B cell (primary cell): ENCODE measurements at places on chromosomes 2 and 18. TPM values are rescaled to one million over a fixed set of nuclear protein-coding genes. Genes with fewer than 3 reads are reported as not detected.

DNA sequence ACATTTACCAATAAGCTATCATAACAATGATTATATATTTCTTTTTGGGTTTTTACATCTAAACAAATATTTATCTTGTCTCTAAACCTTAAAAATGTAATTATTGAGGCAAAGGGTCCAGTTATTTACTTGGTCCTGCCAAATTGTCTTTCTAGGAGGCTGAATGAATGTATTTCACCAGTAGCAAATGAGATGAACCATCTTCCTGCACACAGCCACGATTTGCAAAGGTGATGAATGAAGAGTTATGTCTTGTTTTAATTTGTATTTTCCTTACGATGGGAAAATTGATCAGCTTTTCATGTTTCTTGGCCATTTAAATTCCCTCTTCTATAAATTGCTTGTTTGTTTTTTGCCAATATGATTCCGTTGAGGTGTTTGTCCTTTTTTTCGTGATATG lies 1.4 kb downstream of the SP100 start:
- H3K27me3 ChIP-seq = no peaks in the 10 kb centered on the region
- no peak for DNase-seq
- H3K27ac ChIP-seq = peak overlapping the region; percentile 86
- H3K4me1 ChIP-seq = peaks cover 71% of the 10 kb centered on the region
- H3K36me3 ChIP-seq = peaks cover 26% of the 10 kb centered on the region

DNA sequence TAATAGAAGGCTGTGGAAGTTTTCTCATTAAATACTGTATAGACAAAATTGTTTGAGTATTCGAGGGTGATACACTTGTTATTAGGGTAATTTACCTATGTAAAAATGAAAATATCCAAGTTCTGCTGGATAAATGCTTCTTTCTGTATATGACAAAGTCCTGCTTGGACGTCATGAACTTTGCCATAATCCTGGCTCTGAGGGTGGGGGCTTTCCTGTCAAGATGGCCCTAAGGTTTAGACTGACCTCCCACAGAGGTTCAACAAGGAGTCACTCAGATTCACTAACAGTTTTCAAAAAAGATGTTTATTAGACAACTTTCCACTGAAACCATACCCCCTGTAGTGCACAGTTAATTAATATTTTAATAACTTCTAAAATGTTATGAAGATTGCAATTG lies 52.5 kb upstream of the NABP1 start:
- H3K27ac ChIP-seq = no peak overlapping the region
- peaks cover 12% of the 10 kb centered on the region for H3K4me1 ChIP-seq
- no peak for DNase-seq

Gene PLEKHH2
- total RNA-seq = 0.17 and 0.58 TPM in 2 replicates

DNA sequence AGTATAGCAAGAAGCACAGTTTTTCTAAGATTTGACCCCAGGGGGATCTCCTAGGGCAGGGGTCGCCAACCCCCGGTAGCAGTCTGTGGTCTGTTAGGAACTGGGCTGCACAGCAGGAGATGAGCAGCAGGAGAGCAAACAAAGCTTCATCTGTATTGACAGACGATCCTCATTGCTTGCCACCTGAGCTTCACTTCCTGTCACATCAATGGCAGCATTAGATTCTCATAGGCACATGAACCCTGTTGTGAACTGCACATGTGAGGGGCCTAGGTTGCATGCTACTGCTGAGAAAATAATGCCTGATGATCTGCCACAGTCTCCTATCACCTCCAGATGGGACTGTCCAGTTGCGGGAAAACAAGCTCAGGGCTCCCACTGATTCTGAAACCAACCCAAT lies 136.2 kb downstream of the RGPD3 start:
- no peaks in the 10 kb centered on the region for H3K27me3 ChIP-seq
- no peaks in the 10 kb centered on the region for H3K4me1 ChIP-seq
- H3K4me3 ChIP-seq = no peak overlapping the region
- no peak for DNase-seq
- no peak overlapping the region for H3K27ac ChIP-seq
- no peaks in the 10 kb centered on the region for H3K36me3 ChIP-seq

Gene STARD6
- total RNA-seq = not detected in 2 replicates

Gene TMEM37
- total RNA-seq = not detected in 2 replicates

DNA sequence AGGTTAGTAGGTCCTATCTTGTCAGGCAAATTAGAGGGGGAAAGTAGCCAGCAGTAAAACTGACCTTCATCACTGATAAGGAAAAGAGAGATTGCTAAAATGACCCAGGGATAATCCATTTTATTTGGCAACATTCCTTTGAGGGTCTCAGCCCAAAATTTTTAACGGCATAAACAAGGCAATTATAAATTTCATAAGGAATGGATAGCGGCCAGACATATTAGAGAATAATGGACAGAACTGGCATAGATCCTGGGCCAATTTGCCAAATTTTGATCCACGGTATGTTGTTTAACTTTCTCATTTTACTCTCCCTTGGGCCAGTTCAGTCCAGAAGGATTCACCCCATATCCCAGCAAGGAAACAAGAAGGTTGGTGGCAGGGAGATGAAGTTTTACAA lies 170.4 kb upstream of the BCL2L11 start:
- DNase-seq = no peak
- H3K4me3 ChIP-seq = no peak overlapping the region
- H3K27ac ChIP-seq = no peak overlapping the region
- H3K4me1 ChIP-seq = no peaks in the 10 kb centered on the region
- H3K36me3 ChIP-seq = no peaks in the 10 kb centered on the region

- no peak overlapping the region for H3K27ac ChIP-seq
- H3K4me3 ChIP-seq = no peak overlapping the region
- H3K36me3 ChIP-seq = no peaks in the 10 kb centered on the region
- peaks cover 2% of the 10 kb centered on the region for H3K27me3 ChIP-seq
- H3K4me1 ChIP-seq = no peaks in the 10 kb centered on the region
- no peak for DNase-seq
Observed at GRCh38 chr2:199989822-199990221, 34.4 kb downstream of the MAIP1 start.

Gene COX5B
- 104 and 111 TPM in 2 replicates for total RNA-seq

DNA sequence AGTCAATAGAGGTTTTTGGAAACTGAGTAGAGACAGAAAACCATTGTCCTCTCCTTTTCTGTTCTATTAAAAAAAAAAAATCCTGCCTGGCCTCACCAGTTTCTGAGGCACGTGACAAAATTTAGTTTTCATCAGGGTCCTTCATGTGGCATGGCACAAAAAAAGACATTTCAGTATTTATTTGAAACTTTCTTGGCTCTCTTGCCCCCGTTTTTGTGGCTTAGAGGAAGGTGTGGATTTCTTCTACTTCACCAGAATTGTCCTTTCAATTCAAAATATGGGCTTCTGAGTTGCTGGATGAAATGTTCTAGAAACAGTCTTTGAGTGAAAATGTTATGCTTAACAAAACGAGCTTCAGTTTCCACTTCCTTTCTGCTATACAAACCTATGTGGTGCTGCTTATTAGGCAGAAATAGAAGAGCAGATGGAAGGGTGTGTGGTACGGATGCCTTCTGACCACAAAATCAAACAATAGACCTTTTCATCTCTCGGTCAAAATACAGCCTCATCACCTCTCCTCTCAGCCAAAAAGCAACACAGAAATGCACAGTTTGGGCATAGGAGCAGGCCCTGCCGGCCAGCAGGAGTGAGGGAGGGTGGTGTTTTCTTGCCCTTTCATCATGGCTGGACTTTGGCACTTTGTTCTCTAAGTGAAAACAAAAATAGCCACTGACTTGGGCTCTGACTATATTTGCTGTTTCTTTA lies 89.2 kb downstream of the SH3RF3 start:
- no peak overlapping the region for H3K4me3 ChIP-seq
- DNase-seq = no peak
- H3K36me3 ChIP-seq = no peaks in the 10 kb centered on the region
- peak overlapping the region; percentile 61 for H3K27ac ChIP-seq

Gene GKN2
- not detected in 2 replicates for total RNA-seq

DNA sequence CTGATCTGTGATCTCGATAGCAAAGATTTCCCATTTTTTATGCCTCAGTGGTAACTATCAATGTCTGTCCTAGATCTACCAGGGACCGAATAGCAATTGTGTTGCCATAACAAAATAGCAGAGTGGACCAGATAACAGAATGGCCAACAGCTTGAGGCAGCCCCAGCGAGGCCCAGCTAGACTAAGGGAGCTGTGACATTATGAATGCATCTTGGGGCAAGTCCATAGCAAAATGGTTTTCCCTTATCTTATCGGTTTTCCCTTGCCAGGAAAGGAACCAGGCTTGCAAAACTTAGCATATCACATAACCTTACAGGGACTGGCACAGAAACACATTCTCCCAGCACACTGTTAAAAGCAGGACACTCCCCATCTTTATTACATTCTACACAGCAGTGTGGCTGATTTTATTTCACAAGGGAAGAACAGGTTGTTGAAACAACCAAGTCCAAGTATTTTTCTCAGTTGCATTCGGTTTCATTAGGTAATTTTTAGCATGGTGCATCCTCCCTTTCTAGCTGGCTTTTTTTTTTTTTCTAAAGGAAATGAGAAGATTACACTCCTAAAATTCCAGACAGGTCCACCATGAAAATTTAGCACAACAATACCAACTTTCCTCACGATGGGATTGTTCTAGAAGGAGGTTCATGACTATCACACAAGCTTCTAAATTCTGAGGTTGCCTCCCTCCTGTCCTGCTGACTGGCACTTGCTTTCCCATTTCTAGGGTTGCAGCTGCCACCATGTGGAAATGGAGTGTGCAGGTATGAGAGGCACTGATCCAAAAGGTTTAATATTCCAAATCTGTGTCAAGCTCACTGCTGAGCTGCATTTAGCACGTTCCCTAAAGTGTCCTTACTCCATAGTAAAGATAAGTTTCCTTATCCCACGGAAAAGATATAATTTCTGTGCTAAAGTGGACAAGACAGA lies 97.0 kb upstream of the SLC35G4 start:
- no peaks in the 10 kb centered on the region for H3K4me1 ChIP-seq
- no peak for DNase-seq
- no peaks in the 10 kb centered on the region for H3K36me3 ChIP-seq
- no peak overlapping the region for H3K4me3 ChIP-seq
- H3K27me3 ChIP-seq = no peaks in the 10 kb centered on the region
- H3K27ac ChIP-seq = no peak overlapping the region

Gene CCDC68
- 0.32 and 0.34 TPM in 2 replicates for total RNA-seq

DNA sequence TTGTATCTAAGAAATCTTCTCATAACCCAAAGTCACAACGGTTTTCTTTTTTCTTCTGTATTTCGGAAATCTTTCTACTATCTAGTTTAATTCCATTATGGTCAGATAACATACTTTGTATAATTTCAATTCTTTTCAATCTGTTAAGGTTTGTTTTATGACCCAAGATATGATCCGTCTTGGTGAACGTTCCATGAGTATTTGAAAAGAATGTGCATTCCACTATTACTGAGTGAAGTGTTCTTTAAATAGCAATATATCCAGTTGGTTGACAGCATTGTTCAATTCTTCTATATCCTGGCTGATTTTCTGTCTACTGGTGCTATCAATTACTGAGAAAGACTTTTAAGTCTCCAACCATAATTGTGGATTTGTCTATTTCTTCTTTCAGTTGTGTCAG lies 414.5 kb downstream of the TNS1 start:
- no peaks in the 10 kb centered on the region for H3K4me1 ChIP-seq
- H3K27me3 ChIP-seq = no peaks in the 10 kb centered on the region
- no peaks in the 10 kb centered on the region for H3K36me3 ChIP-seq
- no peak for DNase-seq
- no peak overlapping the region for H3K4me3 ChIP-seq
- H3K27ac ChIP-seq = no peak overlapping the region

GRCh38 chr18:27394687-27395086 lies 209.6 kb upstream of the CHST9 start:
- H3K27me3 ChIP-seq = no peaks in the 10 kb centered on the region
- H3K4me3 ChIP-seq = no peak overlapping the region
- H3K4me1 ChIP-seq = no peaks in the 10 kb centered on the region
- no peaks in the 10 kb centered on the region for H3K36me3 ChIP-seq
- no peak for DNase-seq

Gene SLC9A4
- total RNA-seq = 0.07 and 0.20 TPM in 2 replicates

- no peaks in the 10 kb centered on the region for H3K27me3 ChIP-seq
- DNase-seq = no peak
- no peaks in the 10 kb centered on the region for H3K36me3 ChIP-seq
- no peak overlapping the region for H3K27ac ChIP-seq
- no peaks in the 10 kb centered on the region for H3K4me1 ChIP-seq
- H3K4me3 ChIP-seq = no peak overlapping the region
Observed at GRCh38 chr2:142815375-142815774, 62.1 kb upstream of the KYNU start.

DNA sequence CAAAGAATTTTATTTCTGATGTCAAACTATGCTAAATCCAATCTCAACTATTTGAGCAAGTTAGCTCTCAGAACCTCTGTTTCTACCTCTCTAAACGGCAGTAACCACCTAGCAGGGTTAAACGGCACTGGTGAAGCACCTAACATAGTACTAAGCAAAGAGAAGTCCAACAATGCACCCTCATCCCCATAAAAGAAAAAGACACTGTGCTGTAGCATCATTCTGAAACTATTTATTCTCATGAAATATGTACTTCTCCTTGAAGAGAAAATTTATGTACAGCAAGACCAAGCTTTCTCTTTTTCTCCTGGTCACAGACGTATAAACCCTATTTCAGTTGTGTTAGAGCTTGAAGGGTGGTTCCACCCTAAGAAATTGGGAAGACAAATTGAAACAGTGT lies 4.8 kb downstream of the MEX3C start:
- peak overlapping the region; percentile 24 for H3K27ac ChIP-seq
- no peak overlapping the region for H3K4me3 ChIP-seq
- H3K4me1 ChIP-seq = peaks cover 63% of the 10 kb centered on the region
- no peak for DNase-seq
- H3K36me3 ChIP-seq = peaks cover 3% of the 10 kb centered on the region

GRCh38 chr2:36441816-36442215 lies 86.2 kb downstream of the CRIM1 start:
- H3K4me1 ChIP-seq = peaks cover 16% of the 10 kb centered on the region
- no peaks in the 10 kb centered on the region for H3K36me3 ChIP-seq

DNA sequence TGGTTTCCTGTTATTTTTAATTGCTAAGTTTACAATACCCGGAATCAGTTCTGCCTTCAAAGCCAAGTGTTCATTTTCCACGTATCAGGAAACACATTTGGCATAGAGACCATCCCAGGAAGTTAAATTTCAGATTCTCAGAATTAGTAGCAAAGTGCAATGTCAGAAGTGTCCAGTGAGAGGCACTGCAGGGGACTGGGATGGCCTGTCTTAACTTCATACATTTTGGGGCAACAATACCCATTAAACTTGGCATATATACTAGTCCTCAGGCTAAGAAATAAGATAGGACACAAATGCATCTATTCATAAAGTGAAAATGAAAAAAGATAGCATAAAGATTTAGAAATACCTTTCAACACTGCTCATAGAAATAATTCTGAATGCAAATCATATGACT lies 1.5 kb upstream of the IL1RL2 start:
- no peak for DNase-seq
- H3K4me1 ChIP-seq = peaks cover 7% of the 10 kb centered on the region
- no peak overlapping the region for H3K4me3 ChIP-seq
- no peaks in the 10 kb centered on the region for H3K36me3 ChIP-seq

Gene CAPN14
- total RNA-seq = 6.0 and 7.8 TPM in 2 replicates

GRCh38 chr2:239557516-239557915 lies 156.7 kb upstream of the HDAC4 start:
- H3K4me3 ChIP-seq = no peak overlapping the region
- no peaks in the 10 kb centered on the region for H3K4me1 ChIP-seq
- no peak overlapping the region for H3K27ac ChIP-seq
- no peaks in the 10 kb centered on the region for H3K36me3 ChIP-seq

Gene RSAD2
- 1.5 and 2.0 TPM in 2 replicates for total RNA-seq

Gene COLEC11
- not detected in 2 replicates for total RNA-seq
